ENCODE measurements at places on chromosomes 5 and 9. TPM values are rescaled to one million over a fixed set of nuclear protein-coding genes. Genes with fewer than 3 reads are reported as not detected.

- peak; percentile 46 for DNase-seq
These were observed 12.6 kb upstream of the LPCAT1 start for GRCh38 chr5:1536322-1536845.

The STPG3 gene
- not detected for total RNA-seq

The PRLR gene
- total RNA-seq = 0.09 TPM

- no peak for DNase-seq
These were observed 192.3 kb downstream of the CACNA1B start for GRCh38 chr9:138069731-138070456.

DNA sequence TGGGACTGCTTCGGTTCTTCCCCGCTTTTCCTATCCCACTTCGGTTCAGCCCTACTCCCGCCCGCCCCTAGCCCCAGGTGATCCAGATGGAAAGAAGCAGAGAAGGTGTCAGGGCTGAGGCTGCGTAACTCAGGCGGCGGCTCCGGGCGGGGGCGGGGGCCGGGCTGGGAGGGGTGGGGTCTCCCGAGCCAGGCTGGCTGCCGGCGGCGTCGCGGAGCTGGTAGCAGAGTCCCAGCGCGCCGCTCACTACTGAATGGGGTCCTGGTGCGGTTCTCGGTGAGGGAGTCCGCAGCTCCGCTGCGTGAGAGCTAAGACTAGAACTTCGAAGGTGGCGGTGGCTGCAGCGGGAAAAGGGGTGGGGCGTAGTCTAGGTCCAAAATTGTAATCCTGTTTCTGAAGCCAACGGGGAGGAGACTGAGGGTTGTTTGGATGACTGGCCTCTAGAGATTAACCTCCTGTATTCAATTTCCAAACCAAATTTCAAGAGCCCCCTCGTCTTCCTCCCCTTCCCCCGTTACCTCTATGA, 1.4 kb downstream of the PRR16 start:
- DNase-seq = peak; percentile 65

The PDCD1LG2 gene
- total RNA-seq = 1.3 TPM

GRCh38 chr5:109652096-109652495, 37.6 kb upstream of the MAN2A1 start:
- no peak for DNase-seq

The RBM27 gene
- 14.9 TPM for total RNA-seq

- no peak for DNase-seq
These were observed 136.1 kb upstream of the RAPGEF1 start for GRCh38 chr9:131875828-131876485.

Data from psoas muscle (tissue), 8 donors.